Adrenal gland (tissue), 19 donors: ENCODE measurements at places on chromosomes 7 and 10. TPM values are rescaled to one million over a fixed set of nuclear protein-coding genes. Genes with fewer than 3 reads are reported as not detected.
A peak's percentile ranks its signal among the peaks of the same experiment; 100 is the strongest.

UNCX gene
- total RNA-seq, result not detected

VOPP1 gene
- total RNA-seq, result 30.3 TPM

MYL10 gene
- not detected for total RNA-seq

CALML3 gene
- total RNA-seq, result not detected

CTAGE8 gene
- 0.87 TPM for total RNA-seq

AZGP1 gene
- 2.8 TPM for total RNA-seq

IGFBP1 gene
- total RNA-seq, result not detected

PTPRN2 gene
- total RNA-seq, result 2.2 TPM

DNA sequence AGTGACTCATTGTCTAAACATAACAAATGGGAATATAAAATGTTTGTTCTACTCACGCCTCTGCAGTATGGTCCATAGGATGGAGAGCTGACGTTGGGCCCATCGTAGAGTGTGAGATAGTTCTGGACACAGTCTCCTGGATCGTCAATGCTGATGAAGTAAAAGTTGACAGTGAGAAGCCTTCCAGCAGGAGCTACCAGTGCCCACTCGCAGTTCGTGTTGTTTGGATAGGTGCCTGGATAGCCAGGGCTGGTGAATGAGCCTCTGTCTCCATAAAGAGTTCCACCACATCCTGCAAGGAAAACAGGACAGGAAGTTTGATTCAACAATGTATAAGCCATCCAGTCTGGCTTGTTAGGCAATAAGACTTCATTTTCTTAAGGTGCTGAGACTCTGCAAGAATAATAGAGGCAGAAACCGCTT is 79.6 kb downstream of the OR13A1 start:
- peaks cover 10% of the 10 kb centered on the region for H3K27me3 ChIP-seq
- H3K4me3 ChIP-seq, result no peak overlapping the region
- no peak overlapping the region for H3K27ac ChIP-seq
- DNase-seq, result no peak

DNA sequence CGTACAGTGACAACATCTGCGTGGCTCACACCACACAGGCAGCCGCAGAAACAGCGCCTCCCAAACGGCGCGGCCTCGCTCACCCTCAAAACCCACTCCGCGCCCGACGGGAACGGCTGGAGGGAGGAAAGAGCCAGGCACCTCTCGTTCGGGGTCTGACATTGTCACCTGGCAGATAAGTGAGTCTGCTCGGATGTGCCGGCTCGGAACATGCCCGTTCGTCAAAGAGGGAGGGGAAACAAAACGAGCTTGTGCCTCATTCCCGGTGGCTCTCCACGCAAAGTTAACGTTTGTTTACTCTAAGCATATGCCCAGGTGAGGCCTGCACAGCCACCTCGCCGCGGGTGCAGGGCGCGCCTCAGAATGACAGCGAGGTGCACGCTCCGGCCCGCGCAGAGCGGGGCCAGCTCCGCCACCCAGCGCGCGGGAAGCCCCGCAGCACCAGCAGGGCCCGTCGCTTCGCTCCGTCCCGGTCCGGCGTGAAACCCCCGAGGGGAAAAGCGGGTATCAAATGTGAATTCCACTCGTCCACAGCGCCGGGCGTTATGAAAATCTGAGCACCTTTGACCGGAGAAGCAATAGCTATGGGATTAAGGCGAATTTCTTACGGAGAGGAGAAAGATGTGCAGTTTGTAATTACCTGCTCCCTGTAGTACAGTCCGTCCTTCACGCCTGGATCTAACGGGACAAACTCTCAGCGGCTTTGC is 13.1 kb downstream of the CNPY1 start:
- no peak overlapping the region for H3K4me3 ChIP-seq
- no peak overlapping the region for H3K27ac ChIP-seq
- H3K27me3 ChIP-seq, result peaks cover 55% of the 10 kb centered on the region
- DNase-seq, result no peak
- H3K36me3 ChIP-seq, result no peaks in the 10 kb centered on the region

- H3K27me3 ChIP-seq, result no peaks in the 10 kb centered on the region
- no peak for DNase-seq
- no peaks in the 10 kb centered on the region for H3K36me3 ChIP-seq
- H3K27ac ChIP-seq, result no peak overlapping the region
Measured at GRCh38 chr10:30241422-30242110, 107.5 kb downstream of the MTPAP start.

- no peak overlapping the region for H3K27ac ChIP-seq
- no peaks in the 10 kb centered on the region for H3K27me3 ChIP-seq
- DNase-seq, result no peak
- H3K36me3 ChIP-seq, result no peaks in the 10 kb centered on the region
- no peak overlapping the region for H3K4me3 ChIP-seq
Measured at GRCh38 chr10:104247513-104248146, 7.1 kb upstream of the GSTO1 start.

GRCh38 chr7:1288390-1288995 is 55.8 kb downstream of the UNCX start:
- H3K27me3 ChIP-seq, result peaks cover 41% of the 10 kb centered on the region
- no peak overlapping the region for H3K4me3 ChIP-seq
- no peak for DNase-seq
- no peaks in the 10 kb centered on the region for H3K36me3 ChIP-seq
- H3K27ac ChIP-seq, result no peak overlapping the region
- no peaks in the 10 kb centered on the region for H3K4me1 ChIP-seq

DNA sequence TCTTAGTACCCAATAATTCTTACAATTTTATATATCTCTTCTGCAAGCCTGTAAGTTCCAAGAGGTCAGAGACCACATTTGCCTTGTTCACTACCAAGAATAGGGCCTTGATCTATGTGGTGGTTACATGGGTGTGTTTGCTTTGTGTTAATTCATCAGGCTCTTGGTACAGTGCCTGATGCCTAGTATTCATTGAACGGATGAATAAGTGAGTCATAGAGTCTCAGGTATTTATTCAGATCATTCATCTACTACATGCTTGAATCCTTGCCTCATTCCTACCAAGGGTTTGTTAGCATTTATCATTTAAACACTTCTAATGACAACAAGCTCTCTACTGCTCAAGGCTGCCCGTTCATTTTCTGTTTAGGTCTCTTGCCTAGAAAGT is 11.3 kb upstream of the SGPL1 start:
- no peaks in the 10 kb centered on the region for H3K27me3 ChIP-seq
- H3K27ac ChIP-seq, result no peak overlapping the region
- DNase-seq, result no peak
- H3K4me3 ChIP-seq, result no peak overlapping the region
- no peaks in the 10 kb centered on the region for H3K36me3 ChIP-seq

DNA sequence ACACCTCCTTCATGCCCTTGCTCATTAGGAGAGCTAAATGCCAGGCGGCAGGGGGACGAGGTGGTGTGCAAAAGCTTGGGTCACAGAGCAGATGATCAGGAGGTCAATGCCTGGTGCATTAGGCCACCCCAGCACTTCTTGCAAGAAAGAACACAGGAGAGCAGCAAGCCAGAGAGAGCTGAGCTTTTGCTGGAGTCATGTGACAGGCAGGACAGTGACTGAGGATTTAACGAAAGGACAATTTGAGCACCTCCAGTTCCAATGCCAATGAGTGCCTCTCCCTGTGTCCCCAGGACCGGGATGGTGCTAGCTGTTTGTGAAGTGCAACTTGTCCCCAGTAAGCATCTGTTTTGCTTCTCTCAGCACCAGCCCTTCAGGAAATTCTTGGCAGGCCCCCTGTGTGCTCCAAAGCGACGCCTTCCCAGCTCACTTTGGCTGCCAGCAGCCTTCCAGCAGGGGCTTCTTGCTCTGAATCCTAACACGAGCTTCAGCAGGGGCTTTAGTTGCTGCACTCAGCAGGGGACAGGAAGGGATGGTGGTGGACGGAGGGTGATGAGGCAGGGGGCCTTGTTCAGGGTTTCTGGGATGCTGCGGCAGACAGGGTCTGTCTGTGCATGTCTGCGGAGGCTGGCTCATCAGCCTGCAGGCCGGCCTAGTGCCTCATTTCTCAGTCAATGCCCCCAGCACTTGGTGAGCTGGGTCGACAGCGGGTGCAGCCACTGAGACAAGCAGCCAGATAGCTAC is 368.1 kb downstream of the RPS24 start:
- no peaks in the 10 kb centered on the region for H3K4me1 ChIP-seq
- H3K27me3 ChIP-seq, result no peaks in the 10 kb centered on the region
- no peak overlapping the region for H3K27ac ChIP-seq
- DNase-seq, result no peak

DNA sequence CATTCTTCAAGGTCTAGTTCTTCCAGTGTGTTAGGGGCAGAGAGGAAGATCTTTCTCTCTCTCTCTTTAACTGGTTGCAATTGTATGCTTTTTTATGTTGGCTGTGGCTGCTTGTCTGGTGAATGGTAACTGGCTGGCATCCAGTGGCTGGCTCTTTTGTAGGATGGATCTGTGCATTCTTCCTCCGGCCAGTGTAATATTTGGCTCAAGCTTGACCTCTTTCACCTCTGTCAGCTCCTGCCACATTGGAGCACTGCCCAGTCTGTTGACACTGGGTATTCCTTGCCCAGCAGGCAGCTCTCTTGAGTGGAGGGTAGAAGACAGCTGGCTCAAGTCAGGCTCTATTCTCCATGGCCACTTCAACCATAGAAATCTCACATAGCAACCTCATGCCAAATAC is 528.3 kb downstream of the PHTF2 start:
- no peaks in the 10 kb centered on the region for H3K4me1 ChIP-seq
- no peaks in the 10 kb centered on the region for H3K27me3 ChIP-seq
- peak; percentile 58 for DNase-seq
- no peaks in the 10 kb centered on the region for H3K36me3 ChIP-seq
- H3K27ac ChIP-seq, result no peak overlapping the region

DNA sequence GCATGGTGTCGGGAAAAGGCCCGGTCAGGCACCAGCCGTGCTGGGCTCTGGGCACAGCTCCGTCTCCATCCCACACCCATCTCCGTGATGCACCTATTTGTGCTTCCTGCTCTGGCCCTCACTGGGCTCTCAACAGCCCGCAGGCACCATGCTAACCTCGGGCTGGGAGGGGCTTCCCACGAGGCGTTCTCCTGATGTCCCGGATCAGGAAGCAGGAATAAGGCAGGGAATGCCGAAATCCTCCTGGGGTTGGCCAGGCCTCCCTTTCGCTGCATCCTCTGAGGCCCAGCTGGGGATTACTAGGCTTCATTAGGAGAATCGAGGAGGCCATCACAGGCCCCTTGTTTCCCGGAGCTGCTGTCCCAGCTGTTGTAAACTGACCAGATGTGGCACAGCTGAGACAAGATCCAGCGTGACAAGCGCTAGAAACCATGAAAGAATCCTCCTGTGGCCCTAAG is 72.0 kb downstream of the FAM53B start:
- H3K4me3 ChIP-seq, result no peak overlapping the region
- H3K27me3 ChIP-seq, result no peaks in the 10 kb centered on the region
- peaks cover 86% of the 10 kb centered on the region for H3K4me1 ChIP-seq
- no peak for DNase-seq

DNA sequence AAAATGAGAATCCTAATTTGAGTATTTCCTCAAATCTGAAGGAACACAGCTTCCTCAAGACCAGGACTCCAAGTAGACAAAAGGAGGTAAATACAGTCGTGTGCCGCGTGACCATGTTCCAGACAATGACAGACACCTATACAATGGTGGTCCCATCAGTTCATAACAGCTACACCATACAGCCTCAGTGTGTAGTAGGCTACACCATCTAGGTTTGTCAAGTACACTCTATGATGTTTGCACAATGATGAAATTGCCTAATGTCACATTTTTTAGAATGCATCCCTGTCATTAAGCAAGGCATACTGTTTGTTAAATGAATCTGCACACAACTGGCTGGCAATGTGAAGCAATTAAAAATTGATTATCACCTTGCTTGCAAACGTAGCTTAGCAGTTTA is 107.9 kb downstream of the PROSER2 start:
- no peaks in the 10 kb centered on the region for H3K36me3 ChIP-seq
- DNase-seq, result no peak
- H3K4me3 ChIP-seq, result no peak overlapping the region
- H3K4me1 ChIP-seq, result peaks cover 5% of the 10 kb centered on the region
- H3K27me3 ChIP-seq, result no peaks in the 10 kb centered on the region

- DNase-seq, result no peak
- no peaks in the 10 kb centered on the region for H3K27me3 ChIP-seq
- H3K27ac ChIP-seq, result no peak overlapping the region
- H3K4me1 ChIP-seq, result no peaks in the 10 kb centered on the region
- H3K4me3 ChIP-seq, result no peak overlapping the region
Measured at GRCh38 chr7:47827351-47827756, 120.9 kb downstream of the PKD1L1 start.

DNA sequence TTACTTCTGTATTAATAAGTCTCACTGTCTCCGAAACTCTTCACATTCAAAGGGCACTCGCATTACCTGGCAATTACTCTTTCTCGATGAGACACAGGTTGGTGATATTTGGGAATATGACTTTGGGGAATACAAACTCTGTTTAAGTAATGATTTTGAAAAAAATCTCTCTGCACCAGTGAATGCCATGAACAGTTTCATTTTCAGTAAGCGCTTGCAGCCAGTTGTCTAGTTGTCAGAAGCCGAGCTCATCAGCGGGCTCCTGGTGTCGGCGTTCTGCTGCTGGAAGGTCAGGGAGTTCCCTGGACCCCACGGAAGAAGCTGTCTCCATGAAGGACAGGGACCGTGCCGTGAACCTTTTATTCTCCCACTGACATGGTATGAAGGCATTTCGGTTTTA is 57.7 kb downstream of the PTPRE start:
- peaks cover 26% of the 10 kb centered on the region for H3K4me1 ChIP-seq
- no peaks in the 10 kb centered on the region for H3K36me3 ChIP-seq
- DNase-seq, result peak; percentile 55
- no peaks in the 10 kb centered on the region for H3K27me3 ChIP-seq
- no peak overlapping the region for H3K27ac ChIP-seq

- H3K4me1 ChIP-seq, result no peaks in the 10 kb centered on the region
- no peaks in the 10 kb centered on the region for H3K27me3 ChIP-seq
Measured at GRCh38 chr7:5776894-5777660, 4.4 kb downstream of the RNF216 start.

GRCh38 chr10:71727738-71728737 is 8.5 kb upstream of the C10orf105 start:
- H3K36me3 ChIP-seq, result no peaks in the 10 kb centered on the region
- peaks cover 37% of the 10 kb centered on the region for H3K4me1 ChIP-seq
- no peak overlapping the region for H3K4me3 ChIP-seq
- peak overlapping the region; percentile 70 for H3K27ac ChIP-seq
- no peaks in the 10 kb centered on the region for H3K27me3 ChIP-seq

DNA sequence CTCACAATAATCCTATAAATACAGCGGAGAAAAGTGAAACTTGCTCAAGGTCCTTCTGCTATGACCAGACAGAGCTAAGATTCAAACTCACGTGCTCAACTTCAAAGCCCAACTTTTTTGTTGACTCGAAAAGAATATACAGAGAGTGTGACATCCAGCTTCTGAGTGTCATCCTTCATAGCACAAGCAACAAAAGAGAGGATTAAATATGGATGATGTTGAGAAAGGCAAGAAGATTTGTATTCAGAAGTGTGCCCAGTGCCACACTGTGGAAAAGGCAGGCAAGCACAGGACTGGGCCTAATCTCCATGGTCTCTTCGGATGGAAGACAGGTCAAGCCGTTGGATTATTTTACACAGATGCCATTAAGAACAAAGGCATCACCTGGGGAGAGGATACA is 2.1 kb upstream of the FAM3C start:
- no peaks in the 10 kb centered on the region for H3K4me1 ChIP-seq
- H3K4me3 ChIP-seq, result no peak overlapping the region
- H3K27ac ChIP-seq, result no peak overlapping the region
- H3K27me3 ChIP-seq, result no peaks in the 10 kb centered on the region
- no peaks in the 10 kb centered on the region for H3K36me3 ChIP-seq
- DNase-seq, result no peak

GRCh38 chr10:43926371-43926770 is 277.7 kb upstream of the ZNF32 start:
- H3K4me1 ChIP-seq, result no peaks in the 10 kb centered on the region
- no peaks in the 10 kb centered on the region for H3K27me3 ChIP-seq
- no peak overlapping the region for H3K27ac ChIP-seq
- H3K36me3 ChIP-seq, result no peaks in the 10 kb centered on the region

GRCh38 chr10:72735288-72735936 is 43.5 kb downstream of the MCU start:
- H3K27ac ChIP-seq, result no peak overlapping the region
- no peaks in the 10 kb centered on the region for H3K27me3 ChIP-seq
- no peaks in the 10 kb centered on the region for H3K36me3 ChIP-seq
